GDM1 (cell line): ENCODE measurements at places on chromosomes 6 and 20.

- no peak for DNase-seq
These were observed 163.2 kb upstream of the ARID1B start for GRCh38 chr6:156613996-156614395.

GRCh38 chr6:24257282-24257681 is 100.6 kb downstream of the DCDC2 start:
- no peak for DNase-seq

DNA sequence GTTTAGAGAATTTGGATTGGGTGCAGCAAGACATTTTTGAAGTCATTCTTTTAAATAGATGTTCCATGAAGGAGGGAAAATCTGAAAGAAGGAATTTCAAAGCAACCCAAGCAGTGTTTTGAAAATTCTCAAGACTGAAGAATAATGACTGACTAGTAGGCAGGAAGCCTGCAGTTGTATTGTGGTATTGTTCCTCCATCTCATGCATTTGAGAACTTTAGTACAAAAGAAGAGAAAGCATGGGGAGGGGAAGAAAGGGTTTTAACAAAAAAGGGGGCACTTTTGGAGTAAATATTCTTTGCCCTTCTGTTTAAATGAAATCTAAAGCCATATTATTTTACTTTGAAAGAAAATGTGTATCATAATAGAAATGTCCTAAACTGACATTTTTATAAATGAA is 6.6 kb downstream of the NCOA3 start:
- no peak for DNase-seq

GRCh38 chr20:23179766-23180403 is 93.8 kb upstream of the CD93 start:
- no peak for DNase-seq

GRCh38 chr6:136525586-136526195 is 24.5 kb downstream of the MAP7 start:
- no peak for DNase-seq

DNA sequence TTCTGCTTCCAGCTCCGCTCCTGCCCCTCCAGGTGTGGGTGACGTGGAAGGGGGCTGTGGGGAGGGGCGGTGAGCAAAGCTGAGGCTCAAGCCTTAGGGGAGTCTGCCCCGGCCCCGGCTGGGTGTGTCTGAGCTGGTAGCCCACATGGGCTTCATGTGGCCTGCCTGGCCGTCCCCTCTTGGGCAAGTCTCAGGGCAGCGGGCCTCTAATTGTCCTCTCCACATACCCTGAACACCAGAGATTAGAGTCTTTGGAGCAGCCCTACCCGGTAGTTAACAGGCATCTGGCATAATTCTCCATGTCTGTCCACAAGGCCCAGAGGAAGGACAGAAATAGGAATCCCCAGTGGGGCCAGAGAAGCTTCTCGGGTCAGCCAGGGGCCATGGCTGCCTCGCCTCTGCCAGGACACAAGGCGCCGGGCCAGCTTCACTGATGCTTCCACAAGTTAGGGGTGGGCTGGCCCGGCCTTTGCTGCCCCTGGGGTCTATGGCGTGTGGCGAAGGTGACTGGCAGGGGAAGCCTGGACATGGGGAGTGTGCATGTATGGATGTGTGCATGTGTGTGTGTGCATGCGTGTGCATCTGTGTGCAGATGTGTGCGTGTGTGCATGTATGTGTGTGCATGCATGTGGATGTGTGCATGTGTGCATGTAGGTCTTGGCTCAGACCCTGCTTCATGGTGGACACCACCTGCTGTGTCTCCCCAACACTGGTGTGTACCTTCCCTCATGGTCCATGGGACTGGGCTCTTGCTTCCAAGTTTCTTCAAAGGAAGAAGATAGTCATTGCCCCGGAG is 24.0 kb downstream of the FRMD1 start:
- DNase-seq = no peak

GRCh38 chr6:148835920-148836441 is 89.2 kb downstream of the UST start:
- DNase-seq = no peak

DNA sequence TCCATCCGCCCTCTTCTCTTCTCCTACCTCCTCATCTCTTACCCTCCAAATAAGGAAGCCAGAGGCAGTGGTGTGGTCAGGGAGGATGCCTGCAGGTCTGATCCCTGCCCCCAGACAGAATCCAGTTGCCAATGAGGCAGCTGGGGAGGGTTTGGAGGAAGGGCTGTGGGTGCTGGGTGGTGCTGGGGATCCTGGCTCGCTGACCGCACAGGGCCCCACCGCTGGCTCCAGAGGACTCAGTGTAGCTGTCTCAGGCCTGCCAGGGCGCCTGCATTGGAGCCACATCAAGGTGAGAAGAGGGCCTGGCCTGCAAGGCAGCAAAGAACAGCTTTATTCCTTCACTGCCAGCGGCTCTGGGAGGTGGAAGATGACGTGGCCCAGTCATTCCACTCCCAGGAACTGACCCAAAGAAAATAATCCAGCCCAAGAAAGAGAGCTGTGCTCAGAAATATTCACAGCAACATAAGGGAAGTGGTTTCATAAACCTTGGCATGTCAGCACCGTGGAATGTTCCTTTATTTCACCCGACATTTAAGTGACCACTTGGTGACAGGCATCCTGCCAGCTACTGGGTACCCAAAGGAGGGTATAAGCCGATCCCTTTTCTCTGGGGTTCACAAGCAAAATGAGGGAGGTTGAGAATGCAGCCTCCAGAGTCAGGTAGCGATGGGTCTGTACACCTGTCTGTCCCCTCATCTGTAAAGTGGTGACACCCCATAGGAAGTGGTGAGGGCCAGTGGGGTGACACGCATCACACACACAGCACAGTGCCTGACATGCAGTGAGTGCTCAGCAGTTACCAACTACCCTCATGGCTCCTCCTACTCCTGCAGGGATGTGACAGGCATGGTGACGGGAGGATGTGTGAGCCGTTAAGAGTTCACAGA is 125.1 kb downstream of the SNX5 start:
- DNase-seq = no peak

DNA sequence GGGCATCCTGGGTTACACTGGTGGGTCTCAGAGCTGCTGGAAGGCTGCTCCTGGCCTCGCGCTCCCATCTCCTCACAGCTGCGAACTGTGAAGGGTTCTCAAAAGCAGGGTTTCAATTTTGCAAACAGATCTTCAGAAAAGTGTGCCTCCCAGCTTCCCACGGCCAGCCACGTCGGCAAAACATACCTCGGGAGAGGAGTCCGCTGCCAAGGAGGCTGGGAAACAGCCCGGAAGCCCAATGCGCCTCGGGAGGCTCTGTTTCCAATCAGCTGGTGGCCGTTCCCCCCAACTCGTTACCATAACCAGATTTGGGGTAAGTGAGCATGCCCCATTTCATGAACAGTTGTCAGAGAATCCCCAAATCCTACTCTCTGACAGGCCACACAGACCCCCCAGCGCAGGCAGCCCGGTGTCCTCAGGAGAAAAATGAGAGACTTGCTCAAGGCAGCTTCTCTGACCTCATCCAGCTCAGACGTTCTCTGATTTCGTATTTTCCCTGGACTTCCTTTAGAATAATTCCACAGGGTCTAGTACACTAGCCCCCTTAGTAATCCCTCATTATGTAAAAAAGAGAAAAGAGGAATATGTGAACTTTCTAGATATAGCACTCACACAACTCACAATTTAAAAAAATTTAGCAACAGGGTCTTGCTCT is 98.4 kb downstream of the SNX5 start:
- DNase-seq = no peak

DNA sequence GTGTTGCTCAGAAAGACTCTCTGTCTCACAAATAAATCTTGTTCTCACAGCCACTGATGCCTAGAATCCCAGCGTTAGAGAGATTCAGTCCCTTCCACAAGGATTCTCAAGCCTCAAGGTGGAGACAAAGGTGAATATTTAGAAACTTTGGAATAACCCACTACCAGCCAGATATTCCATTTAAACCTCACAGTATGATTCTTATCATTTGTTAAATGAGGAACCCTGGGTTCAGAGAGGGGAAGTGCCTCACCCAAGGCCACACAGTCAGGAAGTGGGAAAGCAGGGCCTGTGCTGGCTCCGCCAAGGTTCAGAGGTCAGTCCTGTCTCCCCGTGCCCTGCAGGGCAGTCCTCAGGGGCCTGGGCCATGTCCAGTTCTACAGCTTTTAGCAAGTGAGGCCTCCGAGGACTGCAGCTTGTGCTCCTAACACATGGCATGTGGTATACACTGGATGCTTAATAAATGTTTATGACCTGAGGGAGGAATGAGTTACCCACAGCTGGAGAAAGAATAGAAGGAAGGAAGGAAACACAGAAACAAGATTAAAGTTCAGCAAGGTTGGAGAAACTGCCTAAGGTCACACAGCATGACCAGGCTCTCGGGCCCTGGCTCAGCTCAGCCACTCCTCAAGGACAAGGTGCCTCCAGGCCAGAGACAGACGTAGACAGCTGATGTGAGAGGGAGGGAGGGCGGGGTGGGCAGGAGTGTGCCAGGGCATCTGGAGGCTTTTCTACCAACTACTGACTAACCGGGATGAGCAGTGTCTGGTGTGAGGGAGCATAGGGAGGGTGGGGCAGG is 3.9 kb upstream of the TGM2 start:
- DNase-seq = no peak

GRCh38 chr6:89460713-89461112 is 27.8 kb downstream of the ANKRD6 start:
- DNase-seq = no peak

DNA sequence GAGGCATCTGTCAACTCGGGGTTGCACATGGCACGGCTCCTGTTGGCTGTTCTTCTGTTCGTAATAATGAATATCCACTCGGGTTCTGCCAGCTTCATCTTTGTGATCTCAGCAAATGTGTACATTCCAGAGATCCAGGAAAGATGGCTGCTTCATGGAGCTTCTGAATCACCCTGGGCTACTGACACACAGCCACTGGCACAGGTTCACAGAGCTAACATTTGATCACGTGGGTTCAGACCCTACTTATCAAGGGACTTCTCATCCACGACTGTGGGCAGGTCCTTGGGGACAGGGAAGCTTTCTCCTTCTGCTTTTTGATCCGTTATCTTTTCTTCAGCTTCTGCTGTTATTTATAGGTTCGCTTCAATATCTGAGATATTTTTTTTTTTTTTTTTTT is 18.1 kb downstream of the PPP1R3G start:
- DNase-seq = no peak

DNA sequence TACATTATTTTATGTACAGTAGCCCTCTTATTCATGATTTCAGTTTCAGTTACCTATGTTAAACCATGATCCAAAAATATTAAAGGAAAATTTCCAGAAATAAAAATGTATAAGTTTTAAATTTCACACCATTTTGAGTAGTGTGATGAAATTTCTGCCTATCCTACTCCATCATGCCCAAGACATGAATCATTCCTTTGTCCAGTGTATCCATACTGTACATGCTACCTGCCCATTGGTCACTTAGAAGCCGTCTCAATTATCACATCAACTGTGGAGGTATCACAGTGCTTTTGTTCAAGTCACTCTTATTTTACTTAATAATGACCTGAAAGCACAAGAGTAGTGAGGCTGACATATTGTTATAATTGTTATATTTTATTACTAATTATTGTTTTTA is 32.3 kb upstream of the PLCB4 start:
- DNase-seq = no peak

GRCh38 chr6:118288355-118289124 is 259.6 kb upstream of the PLN start:
- no peak for DNase-seq

DNA sequence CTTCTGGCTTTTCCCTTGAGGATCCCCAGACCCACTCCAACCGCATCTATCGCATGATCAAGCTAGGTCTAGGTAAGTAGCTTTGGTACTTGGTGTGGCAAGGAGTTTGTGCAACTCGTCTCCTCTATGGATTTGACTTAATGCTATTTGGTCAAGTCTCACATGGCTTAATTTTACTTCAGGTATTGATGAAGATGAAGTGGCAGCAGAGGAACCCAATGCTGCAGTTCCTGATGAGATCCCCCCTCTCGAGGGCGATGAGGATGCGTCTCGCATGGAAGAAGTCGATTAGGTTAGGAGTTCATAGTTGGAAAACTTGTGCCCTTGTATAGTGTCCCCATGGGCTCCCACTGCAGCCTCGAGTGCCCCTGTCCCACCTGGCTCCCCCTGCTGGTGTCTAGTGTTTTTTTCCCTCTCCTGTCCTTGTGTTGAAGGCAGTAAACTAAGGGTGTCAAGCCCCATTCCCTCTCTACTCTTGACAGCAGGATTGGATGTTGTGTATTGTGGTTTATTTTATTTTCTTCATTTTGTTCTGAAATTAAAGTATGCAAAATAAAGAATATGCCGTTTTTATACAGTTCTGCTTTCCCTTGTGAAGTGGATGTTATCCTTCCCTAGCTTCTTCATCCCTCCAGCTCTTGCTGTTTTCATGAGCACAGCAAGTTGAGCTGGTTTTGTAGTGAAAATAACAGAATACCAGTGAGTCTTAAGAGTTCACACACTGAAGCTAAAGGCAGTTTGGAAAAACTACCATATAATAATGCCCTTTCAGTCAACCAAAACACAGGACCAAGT is 3.8 kb downstream of the SLC35B2 start:
- peak; percentile 16 for DNase-seq

DNA sequence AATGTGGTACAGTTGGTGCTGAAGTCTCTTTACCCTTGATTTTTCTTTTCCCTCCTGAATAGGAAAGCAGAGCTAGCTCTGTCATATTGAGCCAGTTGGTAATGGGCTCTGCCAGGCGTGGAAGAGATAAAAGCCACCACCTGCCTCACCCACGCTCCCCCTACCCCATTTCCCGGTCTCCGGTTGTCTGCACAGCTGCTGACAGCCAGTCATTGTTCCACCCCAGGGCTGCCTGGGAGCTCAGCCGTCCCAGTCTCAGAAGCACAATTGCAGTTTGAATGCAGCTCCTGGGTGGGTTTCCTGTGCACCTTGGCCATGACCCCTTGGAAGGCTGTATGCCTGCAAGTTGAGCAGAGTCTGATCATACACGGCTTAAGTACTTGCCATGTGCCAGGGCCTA is 675.2 kb upstream of the FLRT3 start:
- DNase-seq = no peak

GRCh38 chr6:29354980-29355379 is 13.7 kb downstream of the OR5V1 start:
- no peak for DNase-seq

GRCh38 chr6:10831609-10832008 is 6.7 kb downstream of the MAK start:
- DNase-seq = no peak

DNA sequence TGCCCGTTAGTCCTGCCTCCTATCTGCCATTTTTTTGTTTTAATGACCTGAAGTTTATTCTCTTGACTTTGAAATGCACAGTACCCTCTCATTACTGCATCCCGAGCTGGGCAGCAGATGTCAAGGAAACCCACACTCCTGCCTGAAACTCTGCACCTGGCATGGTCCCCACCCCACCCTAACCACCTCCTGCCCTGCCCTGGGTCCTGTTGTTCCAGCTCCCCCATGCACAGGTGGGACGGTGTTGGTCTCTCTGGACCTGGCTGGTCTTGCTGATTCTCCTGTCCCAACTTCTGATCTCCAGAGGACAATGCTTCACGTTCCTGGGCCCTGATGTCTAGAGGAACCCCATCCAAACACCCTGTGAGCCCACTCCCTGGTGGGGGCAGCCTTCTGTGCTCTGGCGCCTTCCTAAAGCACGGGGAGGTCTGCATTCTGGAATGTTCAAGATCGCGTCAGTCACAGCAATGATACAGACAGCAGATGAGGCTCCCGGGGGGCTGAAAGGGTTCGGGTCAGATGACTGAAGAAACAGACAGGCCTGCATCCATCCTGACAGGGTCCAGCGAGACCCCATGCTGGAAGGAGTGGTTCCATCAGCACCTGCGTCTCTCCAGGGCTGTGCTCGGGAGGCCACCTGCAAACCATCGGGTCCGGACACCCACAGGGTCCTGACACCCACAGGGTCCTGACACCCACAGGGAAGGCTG is 73.6 kb downstream of the ERMARD start:
- no peak for DNase-seq

GRCh38 chr20:51043811-51044210 is 20.9 kb upstream of the KCNG1 start:
- DNase-seq = no peak
